ENCODE measurements at places on chromosomes 1 and 21.

DNA sequence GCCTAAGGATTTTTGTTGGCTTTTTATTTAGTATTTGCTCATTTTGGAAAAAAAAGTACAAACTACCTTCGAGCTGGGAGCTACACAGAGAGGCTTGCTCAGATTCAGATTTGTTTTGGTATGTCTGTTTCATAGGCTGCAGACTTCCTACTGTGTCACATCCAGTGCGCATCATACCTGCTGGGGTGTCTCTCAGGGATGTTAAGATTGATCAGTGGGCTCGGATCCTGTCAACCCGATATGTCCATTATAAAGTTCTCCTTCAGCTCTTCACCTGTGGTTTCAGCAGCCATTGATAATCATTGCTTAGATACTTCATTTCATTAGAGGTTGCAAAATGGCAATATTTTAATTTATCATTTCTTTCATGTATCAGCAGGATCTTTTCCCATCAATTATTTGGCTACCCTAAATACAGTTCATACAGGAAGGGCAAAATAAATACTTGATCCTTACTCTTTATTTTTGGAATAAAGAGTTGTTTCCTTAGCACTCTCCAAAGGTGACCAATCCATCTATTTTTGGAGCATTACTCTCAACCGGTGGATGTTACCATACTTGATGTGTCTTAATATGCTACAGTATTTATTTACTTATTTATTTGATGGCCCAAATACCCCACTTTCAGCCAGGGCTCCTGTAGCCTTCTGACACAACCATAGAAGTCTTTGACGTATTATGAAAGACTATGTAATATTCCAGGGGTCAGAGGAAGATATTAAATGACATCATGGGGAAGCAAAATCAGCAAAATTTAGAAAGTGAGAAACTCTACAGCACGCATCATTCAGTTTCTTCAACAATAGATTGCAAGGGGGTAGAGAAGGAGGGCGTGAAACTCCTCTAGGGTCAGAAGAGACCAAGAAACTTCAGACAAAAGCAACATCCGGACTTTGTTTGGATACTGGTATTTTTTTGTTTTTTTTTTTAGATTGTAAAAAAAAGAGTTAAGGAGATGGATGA, 55.3 kb upstream of the HNRNPU start:
- DNase-seq: no peak

- DNase-seq: no peak
These were observed 53.8 kb upstream of the BCL10 start for GRCh38 chr1:85330214-85330631.

DNA sequence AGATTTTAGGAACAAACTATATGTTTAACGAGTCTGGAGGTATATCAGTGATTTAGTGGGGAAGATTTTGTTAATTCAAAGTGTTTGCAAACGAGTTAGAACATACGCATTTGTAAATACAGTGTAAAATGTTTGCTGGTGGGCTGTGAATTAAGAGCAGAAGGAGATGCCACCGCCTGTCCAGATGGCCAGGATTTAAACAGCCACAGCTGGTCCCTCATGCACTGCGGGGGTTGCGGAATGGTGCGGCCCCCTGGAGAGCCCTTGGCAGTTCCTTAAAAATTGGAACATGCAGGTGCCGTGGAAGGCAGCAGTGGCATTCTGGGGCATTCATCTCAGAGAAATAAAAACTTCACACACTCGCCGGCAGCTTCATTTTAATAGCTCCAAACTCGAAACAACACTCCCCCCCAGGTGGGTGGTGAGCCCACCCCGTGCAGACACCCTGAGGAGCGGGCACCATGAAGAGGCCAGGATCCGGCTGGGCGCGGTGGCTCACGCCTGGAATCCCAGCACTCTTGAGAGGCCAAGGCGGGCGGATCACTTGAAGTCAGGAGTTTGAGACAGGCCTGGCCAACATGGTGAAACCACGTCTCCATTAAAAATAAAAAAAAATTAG, 3.5 kb upstream of the C1orf159 start:
- DNase-seq: no peak

GRCh38 chr1:223326776-223327175, 37.2 kb downstream of the SUSD4 start:
- no peak for DNase-seq

DNA sequence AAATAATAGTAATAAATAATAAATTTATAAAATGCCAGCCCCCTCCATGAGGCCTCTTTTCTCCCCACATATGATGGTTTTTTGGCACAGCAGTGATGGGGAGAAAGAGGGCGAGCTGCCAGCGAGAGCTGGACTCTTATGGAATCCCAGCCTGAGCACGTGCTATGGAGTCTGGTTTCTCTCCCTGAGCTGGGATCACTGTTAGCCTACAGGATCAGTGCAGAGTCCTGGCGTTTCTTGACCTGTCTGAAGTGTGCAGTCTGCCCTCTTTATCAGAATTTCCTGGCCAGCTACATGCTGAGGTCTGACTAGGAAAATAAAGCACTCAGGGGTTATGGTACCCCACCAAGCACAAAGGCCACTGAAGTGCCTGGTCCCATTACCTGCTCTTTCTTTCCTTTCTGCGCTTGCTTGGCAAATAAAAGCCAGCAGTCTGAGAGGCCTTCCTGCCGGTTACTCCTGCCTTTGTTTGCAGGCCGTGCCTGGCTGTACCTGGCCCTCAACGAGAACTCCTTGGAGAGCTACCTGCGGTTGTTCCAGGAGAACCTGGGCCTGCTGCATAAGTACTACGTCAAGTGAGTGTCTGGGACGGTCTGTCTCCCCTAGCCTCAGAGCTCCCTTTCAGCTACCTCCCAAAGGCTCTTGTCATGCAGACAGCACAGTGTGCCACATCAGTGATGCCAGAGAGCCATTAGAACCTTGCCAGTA, 18.5 kb upstream of the SLC25A34 start:
- DNase-seq: no peak

- no peak for DNase-seq
These were observed 104.6 kb upstream of the LBR start for GRCh38 chr1:225532240-225532944.

DNA sequence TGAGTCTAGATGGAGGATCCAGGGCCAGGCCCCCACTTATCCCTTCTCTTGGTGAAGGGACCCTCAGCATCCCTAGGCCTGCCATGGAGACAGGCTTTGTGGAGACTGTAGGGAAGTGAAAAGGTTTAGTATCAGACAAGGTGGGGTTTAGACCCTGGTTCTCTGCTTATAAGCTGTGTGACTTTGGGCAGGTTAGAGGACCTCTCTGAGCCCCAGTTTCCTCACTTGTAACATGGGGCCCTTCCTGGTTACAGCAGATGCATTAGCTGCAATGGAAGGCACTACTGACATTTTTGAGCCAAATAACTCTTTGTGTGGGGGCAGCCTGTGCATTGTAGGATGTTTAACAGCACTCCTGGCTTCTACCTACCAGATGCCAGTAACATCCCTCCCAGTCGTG, 22.7 kb downstream of the PADI2 start:
- DNase-seq: no peak

DNA sequence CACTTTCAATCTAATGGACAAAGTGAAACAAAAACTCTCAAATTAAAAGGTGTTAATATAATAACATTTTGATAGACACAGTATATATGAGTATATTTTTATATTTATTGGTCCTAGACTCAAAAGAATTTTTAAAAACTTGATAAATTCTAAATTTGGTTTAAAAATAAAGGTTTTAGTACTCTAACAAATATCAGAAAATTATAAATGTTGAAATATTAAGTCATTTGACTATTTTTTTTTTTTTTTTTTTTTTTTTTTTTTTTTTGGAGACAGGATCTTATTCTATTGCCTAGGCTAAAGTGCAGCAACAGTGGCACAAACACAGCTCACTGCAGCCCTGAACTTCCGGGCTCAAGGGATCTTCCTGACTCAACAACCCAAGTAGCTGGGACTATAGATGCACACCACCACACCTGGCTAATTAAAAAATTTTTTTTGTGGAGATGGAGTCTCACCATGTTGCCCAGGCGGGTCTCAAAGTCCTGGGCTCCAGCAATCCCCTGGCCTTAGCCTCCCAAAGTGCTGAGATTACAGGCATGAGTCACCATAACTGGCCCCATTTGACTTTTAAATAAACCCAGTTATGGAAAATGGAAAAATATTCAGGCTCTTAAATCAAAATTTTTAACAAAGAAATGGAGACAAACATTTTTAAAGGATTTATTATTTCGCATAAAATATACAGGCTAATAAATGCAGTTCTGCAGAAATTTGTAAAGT, 60.8 kb upstream of the RBM34 start:
- DNase-seq: no peak

DNA sequence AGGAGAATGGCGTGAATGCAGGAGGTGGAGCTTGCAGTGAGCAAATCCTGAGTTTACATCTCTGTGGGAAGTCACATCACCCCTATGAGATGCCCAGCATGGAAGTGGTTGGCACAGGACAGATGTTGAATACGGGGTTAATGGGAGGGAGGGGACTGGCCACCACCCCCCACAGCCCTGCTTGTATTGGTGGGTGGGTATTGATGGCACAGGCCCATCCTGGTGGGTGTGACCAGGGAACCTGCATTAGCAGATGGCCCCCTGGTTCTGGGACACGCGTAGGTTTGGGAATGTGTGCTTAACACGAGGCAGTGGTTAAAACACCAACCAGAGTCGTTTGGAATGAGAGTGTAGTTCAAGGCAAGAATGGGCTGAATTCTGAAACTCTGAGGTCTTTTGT, 117.9 kb downstream of the PRDM2 start:
- no peak for DNase-seq

- DNase-seq: no peak
These were observed 28.5 kb downstream of the NIBAN1 start for GRCh38 chr1:184945678-184946412.

GRCh38 chr1:237794071-237794470, 96.7 kb downstream of the ZP4 start:
- DNase-seq: no peak

DNA sequence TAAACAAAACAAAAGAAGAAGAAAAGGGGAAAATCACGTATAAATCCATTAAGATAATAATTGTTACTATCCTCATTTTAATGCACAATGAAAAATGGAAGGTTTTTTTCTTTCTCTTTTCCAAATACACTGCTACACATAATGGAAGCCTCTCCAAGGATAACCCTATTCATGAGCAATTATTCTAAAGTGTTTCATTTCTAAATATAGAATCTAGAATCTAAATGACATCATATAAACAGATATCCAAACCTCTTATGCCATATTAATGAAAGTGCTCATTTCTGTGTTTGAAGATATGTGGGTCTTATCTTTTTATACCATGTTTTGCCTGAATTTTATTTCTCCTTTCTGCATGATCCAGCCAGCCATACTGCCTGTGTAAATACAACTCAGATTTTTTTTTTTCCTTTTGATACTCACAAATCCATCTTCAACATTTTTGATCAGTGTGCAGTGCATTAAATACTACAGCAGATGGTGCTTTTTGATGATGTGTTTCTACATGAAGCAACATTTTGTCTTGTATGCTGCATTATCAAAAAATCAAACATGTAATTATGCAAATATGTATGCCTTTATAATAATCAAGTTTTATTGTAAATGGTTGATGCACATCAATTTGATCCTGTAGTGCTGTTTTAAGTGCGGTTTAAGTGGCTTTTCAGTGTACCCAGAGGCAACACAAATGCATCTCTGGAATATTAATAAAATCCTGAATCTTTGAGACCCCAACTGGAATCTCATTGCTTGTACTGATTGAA, 625.6 kb upstream of the PTBP2 start:
- no peak for DNase-seq

- DNase-seq: no peak
These were observed 49.6 kb downstream of the EDN2 start for GRCh38 chr1:41434748-41435449.

GRCh38 chr1:218739426-218739825, 394.3 kb downstream of the TGFB2 start:
- no peak for DNase-seq

- DNase-seq: no peak
These were observed 14.4 kb downstream of the KDM4A start for GRCh38 chr1:43664369-43664768.

DNA sequence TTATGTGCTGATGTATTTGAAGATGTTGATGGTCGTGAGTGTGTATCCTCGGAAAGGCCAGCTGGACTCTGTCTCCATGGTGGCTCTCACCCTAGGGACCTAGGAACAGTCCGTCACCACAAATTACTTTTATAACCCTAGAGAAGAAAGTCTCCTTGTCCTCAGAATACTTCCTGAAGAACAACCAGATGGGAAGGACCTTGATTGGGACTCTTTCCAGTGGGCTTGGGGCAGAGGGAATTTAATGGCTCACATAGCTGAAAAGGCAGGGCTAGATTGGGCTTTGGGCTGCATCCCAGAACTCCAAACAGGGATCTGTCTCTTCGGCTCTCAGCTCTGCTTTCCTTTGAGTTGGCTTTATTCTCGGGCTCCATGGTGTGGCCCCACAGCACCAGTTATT, 90.8 kb downstream of the TBX19 start:
- no peak for DNase-seq

DNA sequence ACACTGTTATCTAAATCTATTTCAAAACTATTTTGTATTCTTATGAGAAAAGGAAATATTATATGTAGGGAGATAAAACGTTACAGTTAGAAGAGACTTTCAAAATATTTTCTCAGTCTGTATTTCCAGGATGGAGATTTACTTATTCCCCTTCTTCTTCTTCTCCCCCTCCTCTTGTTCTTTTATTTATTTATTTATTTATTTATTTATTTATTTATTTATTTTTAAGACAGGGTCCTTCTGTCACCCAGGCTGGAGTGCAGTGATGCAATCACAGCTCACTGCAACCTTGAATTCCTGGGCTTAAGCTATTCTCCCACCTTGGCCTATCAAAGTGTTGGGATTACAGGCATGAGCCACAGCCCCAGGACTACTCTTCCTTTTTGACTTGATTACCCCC, 2.8 kb upstream of the RPF1 start:
- no peak for DNase-seq

GRCh38 chr1:184428604-184429003, 41.8 kb downstream of the C1orf21 start:
- no peak for DNase-seq

DNA sequence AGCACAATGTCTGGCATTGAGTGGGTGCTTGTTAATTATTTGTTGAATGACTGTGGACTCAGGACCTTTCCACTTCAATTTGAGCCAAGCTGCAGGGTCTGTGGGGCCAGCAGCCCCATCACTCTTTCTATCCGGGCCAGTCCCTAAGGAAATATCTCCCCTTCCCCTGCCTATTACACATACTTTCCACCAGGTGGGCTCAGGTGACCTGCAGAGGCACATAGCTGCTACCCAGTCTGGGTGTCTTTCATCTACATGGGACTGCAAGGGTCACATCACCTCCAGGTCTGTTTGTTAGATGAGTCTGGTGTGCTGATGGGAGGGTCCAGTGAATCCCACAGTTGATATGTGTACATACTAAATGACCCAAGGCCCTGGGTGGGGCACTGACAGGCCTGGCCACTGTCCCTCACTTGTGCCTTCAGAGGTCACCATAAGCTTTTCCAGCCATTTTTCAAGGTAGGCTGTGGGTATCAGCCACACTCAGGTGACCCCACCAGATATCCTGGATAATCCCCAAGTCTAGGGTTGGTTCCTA, 59.5 kb upstream of the KDM4A start:
- no peak for DNase-seq

GRCh38 chr21:39181205-39181818, 1.9 kb downstream of the PSMG1 start:
- no peak for DNase-seq

All from iPS DF 6.9 (cell line).